Stimulated activated CD4-positive, alpha-beta T cell treated with anti-CD3 and anti-CD28 coated beads, Interleukin-12 subunit alpha, Interleukin-12 subunit beta, amount 100 ng/mL, for 4 hours (primary cell): ENCODE measurements at places on chromosomes 7 and 10.

- no peak for DNase-seq
These were observed 87.6 kb upstream of the CCDC6 start for GRCh38 chr10:59993931-59994330.

- no peak for DNase-seq
These were observed 78.4 kb downstream of the CTBP2 start for GRCh38 chr10:125081931-125082330.

DNA sequence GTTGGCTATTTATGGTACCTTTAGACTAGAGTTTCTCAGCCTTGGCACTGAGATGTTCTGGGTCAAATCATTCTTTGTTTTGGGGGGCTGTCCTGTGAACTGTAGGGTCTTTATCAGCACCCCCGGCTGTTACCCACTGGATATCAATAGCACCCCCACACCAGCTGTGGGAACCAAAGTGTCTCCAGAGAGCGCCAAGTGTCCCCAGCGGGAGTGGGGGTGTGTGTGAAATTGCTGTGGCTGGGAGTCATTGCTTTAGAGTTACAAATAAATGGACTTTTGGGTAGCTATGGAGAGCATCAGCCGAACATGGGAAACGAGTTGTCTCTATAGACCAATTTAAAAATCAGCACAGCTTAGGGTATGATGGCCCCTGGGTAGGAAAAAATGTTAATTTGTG is 111.3 kb upstream of the C1QL3 start:
- no peak for DNase-seq

DNA sequence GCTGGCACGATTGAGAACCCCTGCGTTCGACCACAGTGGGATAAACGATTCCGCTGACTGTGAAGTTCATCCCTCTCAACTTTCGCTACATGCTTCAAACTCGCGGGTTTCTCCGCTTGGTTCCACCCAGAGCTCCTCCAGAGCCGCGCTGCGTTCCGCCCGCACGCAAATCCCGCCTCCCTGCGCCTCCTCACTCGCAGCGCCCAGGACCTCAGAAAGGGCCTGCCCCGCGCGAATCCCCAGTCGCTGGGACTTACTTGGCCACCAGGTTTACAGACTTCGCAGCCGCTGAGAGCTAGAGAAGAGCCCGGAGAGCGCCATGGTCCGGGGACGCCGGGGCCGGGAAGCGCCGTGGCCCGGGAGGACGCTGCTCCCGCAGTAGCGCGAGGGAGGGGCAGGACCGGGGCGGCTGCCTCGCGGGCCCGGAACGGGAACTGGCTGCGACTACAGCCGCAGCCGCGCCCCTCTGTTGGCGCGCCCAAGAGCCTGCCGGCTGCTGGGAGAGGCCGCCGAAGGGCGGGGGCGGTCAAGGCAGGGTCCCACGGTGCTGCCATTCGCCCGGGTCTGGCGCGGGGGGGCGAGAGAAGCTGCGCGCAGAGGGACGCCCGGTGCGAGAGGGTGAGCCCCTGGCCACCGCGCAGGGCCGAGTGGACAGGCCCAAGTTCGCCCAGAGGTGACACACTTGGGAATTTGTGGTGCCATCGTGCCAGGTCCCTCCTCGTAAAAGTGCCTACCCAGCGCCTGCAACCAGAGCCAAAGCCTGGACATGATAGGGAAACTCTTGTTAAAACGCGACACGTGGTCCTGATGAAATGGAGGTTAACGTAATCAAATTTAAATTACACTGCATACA is at the start of gene NOD1:
NOD1 (minus strand) TSS at position 436 of the 853 bp plus-strand sequence. CDS start 21,863 bp downstream, outside the sequence.
- DNase-seq = peak; percentile 64
